T follicular helper cell (primary cell): ENCODE measurements at places on chromosomes 12 and 14.

DNA sequence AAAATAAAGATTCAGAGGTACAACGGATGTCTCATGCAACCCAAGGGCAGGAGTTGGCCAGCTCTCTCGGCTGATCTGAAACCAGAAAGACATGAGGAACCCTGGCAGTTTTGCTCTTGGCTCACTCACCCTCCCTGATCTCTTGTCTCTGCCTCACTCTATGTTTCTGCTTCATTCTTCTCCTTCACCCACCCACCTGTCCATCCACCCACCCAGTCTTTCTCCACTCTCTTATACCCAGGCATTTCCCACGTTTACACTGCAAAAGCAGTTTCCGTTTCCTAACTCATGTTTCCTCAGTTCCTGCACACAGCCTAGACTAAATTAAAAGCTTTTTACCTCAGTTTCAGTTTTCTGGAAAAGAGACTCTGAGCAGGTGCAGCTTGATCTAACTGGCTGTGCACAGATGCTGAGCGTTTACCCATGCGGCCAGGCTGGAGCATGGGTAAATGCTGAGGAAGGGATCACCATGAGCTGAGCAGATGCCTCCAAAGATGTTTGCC, 157.6 kb downstream of the PRKCH start:
- DNase-seq, result no peak

- DNase-seq, result peak; percentile 67
Measured at GRCh38 chr14:100065942-100066574, 836 bp downstream of the EVL start.

DNA sequence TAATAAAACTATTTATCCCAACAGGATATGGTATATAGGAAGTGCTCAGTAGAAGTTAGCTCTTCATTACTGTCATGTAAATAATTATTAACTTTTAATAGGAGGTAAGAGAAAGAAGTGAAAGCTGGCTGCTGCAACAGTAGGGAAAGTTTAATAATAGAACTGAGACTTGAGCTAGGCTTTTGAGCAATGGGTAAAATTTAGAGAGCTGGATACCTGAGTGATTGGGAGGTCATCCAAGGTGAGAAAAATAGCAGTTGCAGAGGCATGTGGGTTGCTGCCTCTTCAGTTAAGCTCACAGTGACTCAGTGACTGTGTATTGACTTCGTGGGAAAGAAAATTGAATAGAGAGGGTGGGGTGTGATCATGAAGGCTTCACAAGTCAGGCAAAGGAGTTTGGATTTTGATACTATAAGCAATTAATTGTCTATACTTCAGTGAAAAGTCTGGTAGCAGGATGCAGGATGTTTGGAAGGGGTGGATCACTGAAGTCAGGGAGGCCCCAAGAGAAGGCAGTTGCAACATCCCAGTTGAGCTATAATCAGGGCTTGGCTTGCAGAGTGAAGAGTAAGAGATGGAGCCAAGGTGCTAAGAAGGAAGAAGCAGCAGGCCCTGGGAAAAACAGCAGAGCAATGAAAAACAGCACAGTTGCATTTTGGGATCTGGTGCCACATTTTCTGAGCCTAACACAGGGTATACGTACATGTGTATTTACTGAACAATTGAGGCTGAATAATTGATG, 172.0 kb upstream of the FRMD6 start:
- no peak for DNase-seq

DNA sequence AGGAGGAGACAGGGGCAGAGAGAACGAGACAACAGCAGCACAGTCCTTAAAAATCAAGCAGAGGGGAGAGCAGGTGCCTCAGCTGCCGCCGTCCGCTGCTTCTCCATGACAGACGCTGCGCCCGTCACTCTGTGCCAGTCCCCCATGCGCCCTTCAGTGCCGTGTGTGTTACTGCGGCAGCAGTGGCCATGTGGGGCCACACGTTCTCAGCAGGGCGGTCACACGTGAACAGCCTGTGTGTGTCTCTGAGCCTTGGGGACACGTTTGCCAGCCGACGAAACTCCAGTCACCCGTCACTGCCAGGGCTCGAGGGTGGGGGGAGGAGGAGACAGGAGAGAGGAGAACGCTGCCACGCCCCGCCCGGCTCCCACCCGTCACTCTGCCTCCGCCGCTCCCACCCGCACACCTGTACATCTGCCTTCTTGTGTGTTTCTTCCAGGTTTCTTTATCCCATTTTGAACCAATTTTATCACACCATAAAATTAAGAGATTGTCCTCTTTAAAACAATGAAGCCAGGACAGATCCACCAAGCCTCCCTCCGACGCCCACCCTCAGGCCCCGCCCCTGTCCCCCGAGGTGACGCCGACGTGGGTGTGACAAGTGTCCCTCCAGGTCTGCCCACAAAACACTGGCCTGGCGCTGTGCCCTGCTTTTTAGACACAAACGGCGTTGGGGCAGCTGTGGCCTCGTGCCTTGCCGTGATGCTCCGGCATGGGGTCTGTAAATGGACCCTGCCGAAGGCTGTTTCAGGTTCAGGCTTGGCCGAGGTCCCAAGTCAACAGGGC, 58.2 kb downstream of the GALNT9 start:
- DNase-seq, result no peak

- DNase-seq, result no peak
Measured at GRCh38 chr14:22147716-22148115, 441.3 kb downstream of the DAD1 start.

DNA sequence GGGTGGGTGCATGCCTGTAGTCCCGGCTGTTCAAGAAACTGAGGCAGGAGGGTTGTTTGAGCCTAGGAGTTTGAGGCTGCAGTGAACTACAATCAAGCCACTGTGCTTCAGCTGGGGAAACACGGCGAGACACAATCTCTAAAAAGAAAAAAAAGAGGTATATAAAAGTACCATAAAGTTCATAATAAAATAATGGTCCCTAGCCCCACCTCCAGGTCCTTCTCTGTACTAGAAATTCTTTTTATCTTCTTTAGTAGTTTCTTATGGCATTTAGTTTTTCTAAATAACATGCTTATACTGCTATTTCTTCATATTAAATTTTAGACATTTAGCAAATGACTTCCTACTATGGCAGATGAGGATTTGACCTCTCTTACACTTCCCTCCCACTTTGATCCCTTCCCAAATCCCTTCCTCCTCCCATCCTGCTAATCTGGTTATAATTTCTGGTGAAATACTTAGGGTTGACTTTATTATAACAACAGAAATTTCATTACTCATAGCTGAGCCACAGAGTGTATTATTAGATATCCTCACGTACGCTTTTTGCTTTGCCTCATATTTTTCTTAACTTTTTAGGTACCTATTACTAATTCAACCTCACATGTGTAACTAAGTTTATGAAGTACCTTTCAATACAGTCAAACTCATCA, 94.7 kb downstream of the SLC41A2 start:
- DNase-seq, result no peak

- DNase-seq, result no peak
Measured at GRCh38 chr14:81776531-81776930, 242.9 kb upstream of the SEL1L start.

DNA sequence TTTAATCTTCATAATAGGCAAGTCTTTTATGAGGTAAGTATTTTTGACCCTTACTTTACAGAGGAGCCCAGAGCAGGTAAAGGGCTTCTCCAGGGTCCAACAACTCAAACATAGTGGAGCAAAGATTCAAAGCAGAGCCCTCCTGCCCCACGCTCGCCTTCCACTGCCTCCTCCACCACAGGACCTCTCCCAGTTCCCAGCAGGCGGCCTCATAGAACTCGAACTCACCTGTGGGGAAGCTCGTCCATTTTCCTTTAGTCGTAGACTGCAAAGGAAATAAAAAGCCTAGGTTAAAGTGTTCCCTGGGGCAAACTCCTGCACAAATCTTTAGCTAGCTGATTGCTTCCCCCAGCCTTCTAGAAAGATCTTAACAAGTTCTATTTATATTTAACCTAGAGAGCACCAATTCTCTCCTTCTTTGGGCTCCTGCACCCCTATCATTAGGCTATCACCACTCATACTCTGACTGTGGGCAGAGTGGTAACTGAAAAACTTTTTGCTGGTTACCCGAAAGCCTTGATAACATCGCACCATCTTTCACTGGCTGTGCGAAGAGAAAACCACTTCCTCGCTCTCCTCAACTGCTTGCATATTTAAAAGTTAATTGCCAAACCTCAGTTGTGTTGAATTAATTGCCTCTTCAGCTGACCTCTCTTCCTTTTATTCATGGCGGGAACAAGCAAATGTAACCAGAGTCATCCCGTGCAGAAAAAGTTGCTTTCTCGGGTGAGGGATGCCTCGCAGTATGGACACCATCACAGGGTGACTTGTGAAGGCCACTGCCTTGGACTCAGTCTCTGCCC, 299.6 kb downstream of the DPF3 start:
- DNase-seq, result no peak

DNA sequence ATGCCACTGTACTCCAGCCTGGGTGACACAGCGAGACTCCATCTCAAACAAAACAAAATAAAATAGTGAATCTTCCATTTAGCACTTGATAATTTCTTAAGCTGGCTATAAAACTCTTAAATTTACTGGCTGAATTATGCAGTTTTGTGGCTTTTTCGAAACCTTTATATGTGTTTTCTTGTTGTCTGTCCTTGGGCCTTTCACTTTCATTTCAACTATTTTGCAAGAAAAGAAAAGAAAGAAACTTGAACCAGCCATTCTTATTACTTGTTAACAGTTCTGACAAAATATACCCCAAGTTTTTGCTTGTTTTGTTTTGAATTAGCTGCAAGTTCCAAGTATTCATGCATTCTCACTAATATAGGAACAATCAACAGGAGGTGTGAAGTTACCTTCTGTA, 42.8 kb downstream of the PRICKLE1 start:
- no peak for DNase-seq

DNA sequence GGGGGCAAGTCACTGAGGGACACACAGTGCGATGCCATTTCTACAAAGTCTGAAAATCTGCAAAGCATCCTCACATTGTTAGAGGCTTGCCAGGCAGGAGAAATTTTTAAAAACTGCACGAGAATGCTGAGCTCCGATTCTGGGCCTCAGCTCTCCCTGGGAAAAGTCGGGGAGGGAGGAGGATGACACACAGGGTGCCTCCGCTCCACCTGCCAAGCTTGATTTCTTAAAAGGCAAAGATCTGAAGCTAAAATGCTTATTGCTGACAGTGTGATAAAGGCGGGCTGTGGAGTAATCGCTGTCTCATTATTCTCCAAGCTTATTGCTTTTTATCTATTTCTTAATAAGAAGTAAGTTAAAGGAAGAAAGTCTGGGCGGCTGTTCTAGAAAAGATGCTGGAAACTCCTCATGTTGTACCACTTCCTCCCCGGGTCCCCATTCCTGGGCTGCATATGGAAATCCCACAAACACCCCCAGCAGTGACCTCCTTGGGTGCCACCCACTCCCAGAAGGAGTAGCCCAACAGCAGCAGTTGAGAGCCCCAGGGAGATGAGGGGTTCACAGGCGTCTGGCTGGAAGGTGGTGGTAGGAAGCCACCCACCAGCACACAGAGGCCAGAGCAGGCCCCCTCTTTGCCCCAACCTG, 55.0 kb downstream of the CCDC85C start:
- no peak for DNase-seq
